ENCODE measurements at places on chromosomes 1 and 21.

DNA sequence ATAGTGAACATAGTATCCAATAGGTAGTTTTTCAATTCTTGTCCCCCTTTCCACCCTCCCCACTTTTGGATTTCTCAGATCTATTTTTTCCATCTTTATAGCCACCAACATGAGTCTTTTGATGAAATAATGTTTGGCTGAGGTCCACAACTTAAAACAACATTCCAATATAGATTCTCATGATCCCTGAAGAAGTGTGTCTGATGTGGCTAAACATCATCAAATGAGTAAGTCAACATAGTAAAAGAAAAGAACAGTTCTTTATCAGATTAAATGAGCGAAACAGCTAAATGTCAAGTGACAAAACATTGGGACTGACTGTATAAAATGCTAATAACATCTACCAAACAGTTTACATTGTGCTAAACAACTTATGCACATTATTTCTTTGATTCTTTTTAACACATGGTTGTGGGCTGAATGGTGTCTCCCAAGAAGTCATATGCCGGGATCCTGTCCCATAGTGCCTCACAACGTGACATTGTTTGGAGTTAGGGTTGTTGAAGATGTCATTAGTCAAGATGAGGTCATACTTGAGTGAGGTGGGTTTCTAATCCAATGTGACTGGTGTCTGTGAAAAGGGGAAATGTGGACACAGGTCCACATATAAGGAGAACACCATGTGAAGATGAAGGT lies 453.6 kb downstream of the LTN1 start:
- no peak for DNase-seq

- DNase-seq = no peak
Observed at GRCh38 chr21:14482165-14482564, 64.0 kb downstream of the SAMSN1 start.

- DNase-seq = no peak
Observed at GRCh38 chr1:27429029-27429425, 36.6 kb downstream of the GPR3 start.

DNA sequence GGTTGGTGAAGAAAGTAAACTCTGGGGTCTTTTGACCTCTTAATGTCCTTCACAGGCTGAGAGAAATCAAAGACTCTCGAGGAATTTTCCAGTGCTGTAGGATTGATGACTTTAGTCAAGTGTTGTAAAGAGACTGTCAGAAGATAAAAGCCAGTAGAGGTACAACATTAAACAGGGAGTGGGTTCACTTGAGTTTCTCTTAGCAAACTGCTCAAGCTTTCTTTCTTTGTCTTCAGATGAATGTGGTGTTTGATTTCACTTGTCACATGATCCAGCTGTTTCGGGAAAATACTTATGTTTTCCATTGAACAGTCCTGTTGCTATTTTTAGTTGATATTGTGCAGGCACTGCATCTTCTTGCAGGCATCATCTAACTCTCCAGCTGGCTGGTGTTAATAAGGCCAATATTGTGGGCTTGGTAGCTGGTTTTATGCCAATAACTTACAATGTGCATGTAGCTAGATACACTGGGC lies 45.6 kb downstream of the XCL2 start:
- DNase-seq = no peak

DNA sequence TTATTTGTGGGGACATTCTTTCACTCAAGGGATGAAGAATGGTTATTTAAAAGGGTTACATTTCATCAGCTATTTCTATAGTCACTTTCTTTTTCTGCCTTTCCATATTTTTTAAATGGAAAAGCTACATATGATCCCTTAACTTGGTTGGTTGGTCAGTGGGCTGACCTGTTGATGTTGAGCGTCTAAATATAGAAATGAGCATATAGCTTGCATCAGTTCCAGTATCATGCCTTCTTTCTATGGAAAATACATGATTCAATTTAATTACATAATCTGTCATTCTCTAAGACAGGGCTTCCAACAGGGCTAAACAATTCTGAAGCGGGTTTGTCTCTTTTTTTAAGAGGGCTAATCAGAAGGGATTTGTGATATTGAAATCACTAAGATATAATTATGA lies 40.6 kb downstream of the TYW3 start:
- DNase-seq = no peak

GRCh38 chr1:3573500-3573899 lies 37.8 kb downstream of the MEGF6 start:
- DNase-seq = no peak

DNA sequence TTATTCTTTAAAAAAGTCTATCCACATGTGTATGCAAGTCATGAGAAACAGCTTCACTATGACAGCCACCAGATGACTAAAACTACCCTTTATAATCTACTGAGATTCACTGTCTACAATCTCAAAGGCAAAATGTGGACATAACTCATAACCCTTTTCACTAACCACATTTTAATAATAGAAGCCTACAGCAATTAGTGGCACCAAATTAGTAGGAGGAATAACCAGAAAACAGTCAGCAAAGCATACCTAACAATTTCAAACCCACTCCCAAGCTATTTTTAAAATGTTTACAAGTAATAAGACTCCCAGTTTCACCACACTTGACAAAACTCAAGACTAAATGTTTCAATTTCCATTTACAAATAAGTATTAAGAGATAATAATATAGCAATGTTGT lies 442.9 kb downstream of the PTPRC start:
- no peak for DNase-seq

- no peak for DNase-seq
Observed at GRCh38 chr1:158800526-158800925, 19.5 kb upstream of the OR6N2 start.

- DNase-seq = no peak
Observed at GRCh38 chr1:174276087-174276486, 116.8 kb downstream of the RABGAP1L start.

GRCh38 chr1:170749959-170750358 lies 86.0 kb downstream of the PRRX1 start:
- no peak for DNase-seq

DNA sequence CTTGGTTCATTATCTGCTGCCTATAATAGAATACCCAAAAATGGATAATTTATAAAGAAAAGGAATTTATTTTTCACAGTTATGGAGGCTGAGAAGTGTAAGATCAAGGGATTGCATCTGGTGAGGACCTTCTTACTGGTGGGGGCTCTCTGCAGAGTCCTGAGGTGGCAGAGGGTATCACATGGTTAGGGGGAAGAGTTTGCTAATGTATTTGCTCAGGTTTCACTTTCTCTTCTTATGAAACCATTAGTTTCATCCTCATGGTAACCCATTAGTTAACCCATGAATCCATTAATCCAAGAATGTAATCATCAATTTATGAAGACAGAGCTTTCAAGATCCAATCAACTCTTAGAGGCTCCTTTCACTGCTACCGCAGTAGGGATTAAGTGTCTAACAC lies 120.6 kb downstream of the DNM3 start:
- DNase-seq = no peak

- no peak for DNase-seq
Observed at GRCh38 chr1:175569117-175569743, 174.2 kb downstream of the TNR start.

DNA sequence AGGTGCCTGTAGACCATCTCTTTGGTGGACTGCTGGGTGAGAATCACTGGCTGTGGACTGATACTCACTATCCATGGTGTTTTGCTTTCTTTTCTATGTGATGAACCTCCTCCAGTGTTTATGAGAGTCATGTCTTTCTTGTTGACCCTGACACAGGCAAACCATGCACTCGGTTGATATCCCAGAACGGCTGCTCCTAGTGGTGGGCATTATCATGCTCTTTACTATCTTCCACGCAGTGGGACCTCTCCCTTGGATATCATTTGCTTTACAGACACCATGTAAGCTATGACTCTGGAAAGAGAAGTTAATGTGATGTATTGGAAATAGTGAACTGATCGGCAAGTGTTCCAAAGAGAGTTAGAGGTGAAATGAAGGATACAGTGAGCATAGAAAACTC lies 1455.6 kb downstream of the BRINP3 start:
- no peak for DNase-seq

- DNase-seq = no peak
Observed at GRCh38 chr21:35764586-35764985, 295.7 kb downstream of the SETD4 start.

GRCh38 chr1:171966426-171967220 lies 125.3 kb downstream of the DNM3 start:
- no peak for DNase-seq

DNA sequence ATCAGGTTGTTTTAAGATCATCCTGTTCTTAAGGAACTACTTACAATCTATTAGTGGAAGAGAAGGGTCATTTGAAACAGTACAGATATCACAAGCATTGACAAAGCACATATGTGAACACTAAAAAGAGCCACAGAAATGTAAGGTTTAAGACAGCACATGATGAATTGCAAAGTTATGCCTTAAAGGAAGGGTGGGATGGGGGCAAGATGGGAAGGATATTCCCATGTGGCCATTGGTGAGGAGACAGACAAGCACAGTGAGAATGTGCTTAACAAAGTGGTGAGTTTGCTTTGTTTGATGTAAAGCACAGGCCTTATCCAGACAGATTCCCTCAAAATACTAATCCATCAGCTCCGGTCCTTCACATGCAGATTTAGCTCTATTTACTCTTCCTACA lies 151.6 kb upstream of the IVNS1ABP start:
- no peak for DNase-seq

DNA sequence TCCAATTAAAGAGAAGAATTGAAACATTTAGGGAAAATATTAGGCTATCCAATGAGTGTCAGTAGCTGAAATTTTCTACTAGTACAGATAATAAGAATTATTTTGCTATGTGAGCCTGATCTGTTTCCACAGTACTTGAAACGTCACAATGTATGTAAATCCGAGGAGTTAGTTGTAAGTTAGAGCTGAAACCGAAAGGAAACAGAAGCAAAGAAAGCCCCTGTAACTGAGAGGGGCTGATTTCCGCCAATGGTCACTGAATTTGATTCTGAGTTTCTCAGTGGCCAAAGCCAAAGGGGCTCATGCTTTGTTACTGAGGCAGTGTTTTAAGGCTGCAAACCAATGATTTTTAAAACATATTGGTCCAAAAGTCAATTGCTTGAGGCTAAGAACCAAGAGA lies 168.3 kb upstream of the DUSP10 start:
- no peak for DNase-seq

GRCh38 chr1:193156117-193156821 lies 30.1 kb downstream of the B3GALT2 start:
- no peak for DNase-seq

- DNase-seq = no peak
Observed at GRCh38 chr1:117608758-117609157, 2.9 kb downstream of the TENT5C start.

DNA sequence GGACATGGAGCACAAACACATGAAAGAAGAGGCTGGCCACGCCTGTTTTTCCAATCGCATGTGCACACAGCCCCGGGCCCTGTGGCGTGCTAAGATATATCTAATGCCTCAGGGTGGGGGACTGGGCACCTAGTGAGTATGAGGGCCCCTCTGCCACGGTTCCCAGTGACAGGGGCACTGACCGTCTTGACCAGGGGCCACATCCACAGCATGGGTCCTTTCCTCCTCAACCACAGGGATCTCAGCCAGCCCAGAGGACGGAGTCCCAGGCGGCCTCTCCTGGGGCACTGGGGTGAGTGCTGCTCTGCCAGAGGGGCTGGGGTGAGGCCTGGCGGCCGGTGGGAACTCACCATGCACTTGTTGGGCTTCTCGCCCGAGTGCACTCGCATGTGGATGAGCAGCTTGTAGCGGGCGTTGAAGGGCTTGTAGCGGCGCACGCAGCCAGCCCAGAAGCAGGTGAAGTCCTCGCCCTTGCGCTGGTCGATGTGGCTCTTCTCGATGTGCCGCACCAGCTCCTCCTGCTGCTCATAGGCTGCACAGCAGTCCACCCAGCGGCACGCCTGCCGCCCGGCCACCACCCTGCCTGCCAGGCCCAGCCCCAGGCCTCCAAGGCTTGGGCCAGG lies 134.7 kb downstream of the DMRTB1 start:
- no peak for DNase-seq

- no peak for DNase-seq
Observed at GRCh38 chr1:30318413-30318812, 405.0 kb downstream of the MATN1 start.

- no peak for DNase-seq
Observed at GRCh38 chr21:33067457-33067856, 2.5 kb upstream of the OLIG1 start.

DNA sequence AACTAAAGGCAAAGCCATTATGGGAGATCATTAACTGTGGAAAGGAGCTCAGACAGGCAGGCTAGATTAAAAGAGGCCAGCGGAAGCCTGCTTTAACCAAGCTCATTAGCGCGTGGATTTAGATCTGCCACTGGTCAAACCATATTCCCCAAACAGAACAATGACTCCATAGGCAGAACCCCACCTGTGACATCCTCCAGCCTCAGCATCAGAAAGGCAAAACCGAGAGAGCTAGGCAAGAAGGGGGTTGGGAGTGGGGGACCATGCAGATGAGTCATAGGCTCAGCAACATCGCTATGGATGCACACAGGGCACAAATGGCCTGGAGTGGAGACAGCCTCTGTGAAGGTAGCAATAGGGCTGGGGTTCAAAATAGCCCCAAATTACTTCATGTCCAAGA lies 20.6 kb downstream of the MKNK1 start:
- no peak for DNase-seq

DNA sequence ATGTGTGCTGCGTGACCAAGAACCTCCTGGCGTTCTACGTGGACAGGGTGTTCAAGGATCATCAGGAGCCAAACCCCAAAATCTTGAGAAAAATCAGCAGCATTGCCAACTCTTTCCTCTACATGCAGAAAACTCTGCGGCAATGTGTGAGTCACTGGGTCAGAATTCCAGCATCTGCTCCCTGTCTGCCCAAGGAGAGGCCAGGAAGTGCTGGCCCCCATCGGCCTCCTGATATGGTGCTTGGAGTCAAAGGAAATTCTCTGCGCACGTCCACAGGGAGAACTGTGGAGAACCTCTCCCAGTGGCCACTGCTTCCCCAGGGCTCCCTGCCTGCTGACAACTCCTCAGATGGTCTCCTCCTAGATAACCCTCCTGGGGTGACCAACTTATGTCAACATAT lies 25.6 kb upstream of the IL20 start:
- DNase-seq = no peak

GRCh38 chr1:219697682-219698081 lies 84.8 kb upstream of the ZC3H11B start:
- no peak for DNase-seq

DNA sequence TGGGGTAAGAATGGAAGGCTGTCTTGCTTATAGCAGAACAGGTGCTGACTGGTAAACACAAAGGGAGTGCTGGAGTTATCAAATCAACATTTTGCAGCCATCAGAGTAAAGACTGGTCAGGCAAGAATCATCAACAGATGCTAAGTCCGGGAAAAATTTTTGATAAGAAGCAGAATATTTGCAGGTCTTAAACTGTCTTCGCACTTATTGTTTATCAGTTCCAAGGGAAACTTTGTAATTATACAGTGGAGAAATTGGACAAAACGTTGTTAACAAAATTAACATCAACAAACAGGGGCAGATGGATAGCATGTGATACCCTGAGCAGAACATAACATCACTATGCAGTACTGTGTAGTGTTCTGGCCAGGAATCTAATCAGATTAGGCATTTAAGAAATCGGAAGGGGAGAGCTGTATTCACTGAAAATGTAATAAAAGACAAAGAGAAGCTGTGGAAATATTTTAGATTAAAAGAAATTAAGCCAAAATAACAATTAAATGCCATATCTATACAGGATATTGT lies 127.1 kb downstream of the DAB1 start:
- no peak for DNase-seq

GRCh38 chr1:100530141-100530540 lies 7.8 kb upstream of the GPR88 start:
- DNase-seq = no peak

Measured in effector CD8-positive, alpha-beta T cell (primary cell).